ENCODE measurements at places on chromosomes 7 and 10. TPM values are rescaled to one million over a fixed set of nuclear protein-coding genes. Genes with fewer than 3 reads are reported as not detected.

The LLCFC1 gene
- not detected for total RNA-seq

The CDHR1 gene
- 0.41 TPM for total RNA-seq

The FAS gene
- 51.8 TPM for total RNA-seq

The CH25H gene
- total RNA-seq, result not detected

The STEAP1B gene
- total RNA-seq, result 1.3 TPM

The CUL2 gene
- 36.4 TPM for total RNA-seq

The SLC29A4 gene
- total RNA-seq, result 0.51 TPM

The SNX10 gene
- total RNA-seq, result 22.9 TPM

The CALHM1 gene
- total RNA-seq, result 0.29 TPM

The MEOX2 gene
- total RNA-seq, result not detected

The KIF5B gene
- total RNA-seq, result 61.5 TPM

The ERCC6 gene
- total RNA-seq, result 25.7 TPM

Data from activated naive CD4-positive, alpha-beta T cell treated with anti-CD3 and anti-CD28 coated beads, Interleukin-2, amount 10 ng/mL, durations not matched to agents 5 hours and 36 hours (primary cell).